NCI-H1048 (cell line): ENCODE measurements at places on chromosomes 16 and 17.

GRCh38 chr16:7124242-7124641, 208.4 kb upstream of the RBFOX1 start:
- DNase-seq: no peak

DNA sequence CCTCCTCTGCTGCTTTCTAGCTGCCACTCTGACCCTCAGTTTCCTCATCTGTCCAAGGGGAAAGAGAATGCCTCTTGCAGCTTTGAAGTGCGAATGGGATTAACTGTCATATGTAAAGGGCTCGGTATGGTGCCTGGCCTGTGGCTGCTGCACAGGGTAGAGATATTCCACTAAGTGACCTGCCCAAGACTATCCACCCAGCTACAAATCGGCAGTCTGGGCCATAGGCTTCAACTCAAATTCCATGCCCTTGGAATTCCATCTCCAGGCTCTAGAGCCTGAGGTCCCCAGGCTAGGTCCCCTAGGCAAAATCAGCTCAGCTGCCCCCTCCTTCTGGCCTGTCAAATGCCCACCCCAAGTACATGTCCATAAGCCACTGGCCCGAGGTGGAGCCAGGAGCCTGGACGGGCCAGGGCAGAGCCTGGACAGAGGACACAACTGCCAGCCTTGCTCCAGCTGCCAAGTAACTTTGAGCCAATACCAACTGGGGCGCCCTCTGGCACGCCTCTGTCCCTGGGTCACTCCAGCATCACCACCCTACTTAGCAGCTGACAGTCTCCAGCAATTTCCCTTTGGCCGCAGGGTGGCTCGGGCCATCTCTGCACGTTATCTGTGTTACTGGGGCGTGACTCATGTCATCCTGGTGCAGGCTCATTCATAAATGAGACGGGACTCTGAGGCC, 57.2 kb downstream of the SDK2 start:
- no peak for DNase-seq

- no peak for DNase-seq
Observed at GRCh38 chr16:3364774-3365427, 9.2 kb downstream of the OR2C1 start.

DNA sequence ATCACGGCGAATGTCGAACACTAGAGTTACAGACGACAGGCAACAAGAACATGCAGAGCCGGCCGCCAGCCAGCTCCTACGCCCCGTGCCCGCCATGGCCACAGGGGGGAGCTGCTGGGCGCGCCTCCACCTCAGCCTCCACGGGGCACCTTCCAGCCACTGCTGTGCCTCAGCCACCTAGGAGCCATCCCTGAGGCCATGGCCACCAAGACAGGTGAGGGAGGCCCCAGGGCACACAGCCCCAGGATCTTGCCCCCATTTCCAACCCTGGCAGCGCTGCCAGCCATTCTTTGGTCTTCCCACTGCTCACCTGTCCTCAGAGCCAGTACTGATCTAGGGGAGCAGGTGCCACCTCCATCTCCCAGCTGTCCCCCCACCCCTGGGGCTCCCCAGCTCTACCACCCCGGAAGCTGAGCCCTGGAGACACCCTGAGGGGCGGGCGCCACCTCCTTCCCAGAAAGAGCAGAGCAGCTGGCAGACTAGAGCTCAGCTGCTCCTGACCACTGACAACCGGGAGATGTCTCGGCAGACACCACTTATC, 11.8 kb downstream of the GNPTG start:
- no peak for DNase-seq

DNA sequence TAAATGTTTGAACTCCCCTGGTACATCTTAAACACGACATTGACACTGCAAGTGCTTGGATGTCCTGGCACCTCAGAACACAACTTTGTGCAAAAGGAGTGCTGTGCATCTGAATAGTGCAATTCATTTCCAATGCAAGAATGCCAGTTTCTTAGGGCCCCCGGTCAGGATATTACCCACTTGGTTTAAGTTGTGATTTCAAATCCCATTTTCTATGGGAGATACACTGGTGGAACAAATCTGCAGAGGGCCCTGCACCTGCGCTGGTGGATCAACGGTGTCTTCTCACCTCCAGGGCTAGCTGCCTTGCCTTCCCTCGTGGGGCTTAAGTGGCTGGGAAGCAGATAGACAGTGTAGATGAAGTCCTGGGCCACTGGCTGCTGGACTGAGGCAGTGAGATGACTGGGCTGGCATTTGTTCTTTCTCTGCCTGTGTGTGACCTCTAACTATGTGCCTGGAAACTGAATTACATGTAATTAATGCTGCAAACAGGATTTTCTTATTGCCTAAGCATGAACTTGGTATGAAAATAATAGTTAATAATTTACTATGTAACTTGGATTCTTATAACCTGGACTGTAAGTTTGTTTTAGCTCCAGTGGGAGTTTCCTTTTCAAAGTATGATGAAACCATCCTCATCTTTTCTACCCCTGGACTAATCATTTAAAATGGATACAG, 20.9 kb downstream of the HAPSTR1 start:
- no peak for DNase-seq

DNA sequence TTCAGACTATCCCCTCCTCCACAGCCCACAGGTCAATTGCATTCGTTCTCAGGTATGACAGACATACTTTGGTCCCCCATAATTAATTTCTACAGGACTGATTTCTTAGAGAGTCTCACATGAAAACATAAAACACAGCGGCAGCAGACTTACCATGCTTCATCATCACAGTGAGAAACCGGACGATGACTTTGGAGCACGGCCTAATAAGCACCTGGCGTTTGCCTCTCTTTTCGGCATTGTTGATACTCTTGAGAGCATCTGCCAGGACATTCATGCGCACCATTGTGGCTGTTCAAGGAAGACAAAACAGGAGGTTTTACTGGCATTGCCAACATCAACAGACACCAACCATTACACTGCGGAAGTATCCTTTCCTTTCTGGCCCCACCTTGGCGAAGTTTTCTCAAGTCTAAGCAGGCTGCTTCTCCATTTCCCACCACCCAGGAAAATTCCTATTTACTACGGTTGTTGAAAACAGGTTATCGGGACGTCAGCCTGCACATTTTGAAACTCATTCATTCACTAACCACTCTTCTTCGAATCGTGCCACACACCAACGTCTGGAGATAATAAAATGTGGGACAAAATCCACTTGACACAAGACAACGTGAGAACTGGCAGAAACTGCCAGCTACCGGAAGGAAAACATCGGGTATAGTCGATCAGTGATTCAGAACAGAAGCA, 1.2 kb downstream of the RPS15A start:
- DNase-seq: no peak

DNA sequence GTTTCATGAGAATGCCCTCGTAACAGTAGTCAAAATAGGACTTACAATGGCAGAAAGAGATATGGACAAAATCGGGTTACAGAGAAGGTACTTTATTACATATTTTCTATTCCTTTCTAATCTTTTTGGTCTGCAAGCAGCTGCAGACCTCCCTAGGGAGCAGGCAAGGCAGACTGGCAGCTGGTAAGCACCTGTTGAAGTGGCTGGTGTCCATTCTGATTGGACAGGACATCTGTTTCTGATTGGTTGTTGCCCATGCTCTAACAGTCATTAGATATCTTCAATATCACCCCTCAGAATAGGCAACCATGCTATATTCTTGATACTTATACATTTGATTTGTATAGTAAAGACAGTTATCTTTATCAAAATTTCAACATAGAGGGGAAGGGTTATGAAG, 606.3 kb downstream of the KCNJ2 start:
- DNase-seq: no peak

DNA sequence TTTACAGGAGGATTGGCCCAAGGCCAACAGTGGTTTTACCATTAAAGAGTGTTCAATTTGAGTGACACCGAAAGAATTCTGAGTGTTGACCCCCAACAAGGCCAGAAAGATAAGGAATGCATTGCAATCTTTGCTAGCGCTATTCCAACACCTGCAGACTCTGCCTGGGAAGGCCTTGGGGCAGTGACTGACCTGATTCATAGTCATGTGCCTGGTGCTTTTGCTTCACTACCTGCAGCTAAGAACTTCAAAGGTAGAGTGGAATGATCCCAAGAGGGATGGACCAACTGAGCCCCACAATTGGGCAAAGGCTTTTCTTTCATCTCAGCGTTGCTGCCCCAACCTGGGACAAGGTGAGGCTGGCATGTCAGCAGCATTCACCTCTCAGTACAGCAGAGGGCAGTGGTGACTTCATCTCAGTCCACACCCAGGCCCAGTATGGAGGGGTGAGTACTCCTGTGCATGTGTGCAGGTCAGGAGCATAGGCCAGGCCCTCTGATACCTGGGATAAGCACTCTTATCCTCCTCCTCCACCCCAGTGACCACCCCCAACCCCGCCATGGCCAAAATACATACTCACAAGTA, 149.6 kb upstream of the GNAO1 start:
- DNase-seq: no peak

- no peak for DNase-seq
Observed at GRCh38 chr17:50426814-50427787, 1.1 kb downstream of the ACSF2 start.

DNA sequence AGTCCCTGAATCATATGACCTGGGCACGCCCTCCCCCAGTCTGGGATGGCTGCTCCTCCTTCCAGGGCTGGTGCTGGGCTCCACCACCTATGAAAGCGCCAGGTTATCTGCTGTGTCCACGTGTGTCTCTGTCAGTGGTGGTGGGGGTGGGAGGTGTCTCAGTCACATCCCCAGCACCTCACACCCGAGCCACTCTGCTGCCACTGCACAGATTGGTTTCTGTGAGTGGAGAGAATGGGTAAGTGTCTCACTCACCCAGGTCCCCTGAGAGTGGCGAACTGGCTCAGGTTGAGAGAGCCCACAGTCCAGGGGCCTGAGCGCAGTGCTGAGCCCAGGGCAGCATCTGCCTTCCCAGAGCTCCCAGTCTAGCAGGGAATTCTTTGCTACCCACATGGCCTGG, 79.0 kb downstream of the PLD6 start:
- no peak for DNase-seq

GRCh38 chr16:4288148-4288921, 15.5 kb upstream of the TFAP4 start:
- peak; percentile 1 for DNase-seq

GRCh38 chr16:69851491-69852240, 89.5 kb downstream of the WWP2 start:
- no peak for DNase-seq

DNA sequence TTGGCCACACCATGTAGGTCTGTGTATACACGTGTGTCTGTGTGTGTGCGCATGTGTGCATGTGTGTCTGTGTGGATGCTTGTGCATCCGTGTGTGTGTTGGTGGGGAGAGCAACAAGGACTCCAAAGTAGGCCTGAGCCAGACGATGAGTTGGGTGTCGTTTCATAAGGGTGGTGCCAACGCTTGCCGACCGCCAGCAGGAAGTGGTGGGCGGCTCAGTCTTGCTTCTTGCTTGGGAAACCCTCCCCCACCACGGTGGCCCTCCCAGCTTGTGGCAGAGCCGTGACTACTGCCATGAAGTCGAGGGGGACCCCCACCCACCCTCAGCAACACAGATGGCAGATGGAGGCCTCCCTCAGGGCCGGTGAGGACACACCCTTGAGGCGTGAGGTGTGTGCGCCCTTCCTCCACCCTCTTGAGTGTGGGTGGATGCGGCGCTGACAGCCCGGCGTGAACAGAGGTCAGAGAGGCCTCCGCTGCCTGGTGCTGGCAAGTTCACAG, 17.5 kb downstream of the SBK1 start:
- DNase-seq: no peak

GRCh38 chr17:66551839-66552238, 249.4 kb downstream of the PRKCA start:
- no peak for DNase-seq

- no peak for DNase-seq
Observed at GRCh38 chr17:51427856-51428255, 167.5 kb downstream of the UTP18 start.

- no peak for DNase-seq
Observed at GRCh38 chr17:2369039-2369438, 31.7 kb downstream of the SGSM2 start.

GRCh38 chr16:83420206-83420760, 387.5 kb upstream of the HSBP1 start:
- DNase-seq: no peak

- no peak for DNase-seq
Observed at GRCh38 chr17:57574040-57574513, 171.0 kb downstream of the CCDC182 start.

DNA sequence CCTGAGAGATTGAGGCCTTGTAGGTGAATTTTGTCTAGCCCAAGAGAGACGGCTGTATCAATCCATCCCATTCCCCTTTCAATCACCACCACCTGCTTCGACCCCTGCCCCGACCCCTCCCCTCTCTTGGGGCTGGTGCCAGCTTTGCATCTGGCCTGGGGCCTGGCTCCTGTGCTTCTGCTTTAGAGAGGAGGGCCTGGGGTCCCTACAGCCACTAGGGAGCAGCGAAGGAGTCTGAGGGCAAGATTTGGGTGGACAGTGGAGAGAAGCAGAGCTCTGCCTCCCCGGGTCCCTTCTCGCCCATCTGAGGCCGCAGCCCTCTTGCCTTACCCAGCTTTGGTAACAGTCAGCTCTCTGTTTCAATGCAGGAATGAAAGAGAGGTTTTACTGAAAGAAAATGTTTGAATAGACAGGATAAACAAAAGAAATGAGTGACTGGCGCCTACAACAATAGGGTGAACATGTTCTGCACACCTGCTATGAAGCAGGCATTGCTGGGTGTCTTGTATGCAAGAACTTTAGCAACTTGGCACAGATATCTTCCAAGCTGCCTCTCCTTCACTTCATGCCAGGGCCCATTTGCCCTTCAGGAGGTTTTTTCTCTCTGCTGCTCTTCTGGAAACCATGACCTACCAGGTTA, 57.4 kb downstream of the SLC47A1 start:
- no peak for DNase-seq

GRCh38 chr16:19008245-19009169, 24.8 kb downstream of the TMC7 start:
- no peak for DNase-seq

GRCh38 chr16:2428051-2428783, 1.0 kb upstream of the CCNF start:
- DNase-seq: no peak

DNA sequence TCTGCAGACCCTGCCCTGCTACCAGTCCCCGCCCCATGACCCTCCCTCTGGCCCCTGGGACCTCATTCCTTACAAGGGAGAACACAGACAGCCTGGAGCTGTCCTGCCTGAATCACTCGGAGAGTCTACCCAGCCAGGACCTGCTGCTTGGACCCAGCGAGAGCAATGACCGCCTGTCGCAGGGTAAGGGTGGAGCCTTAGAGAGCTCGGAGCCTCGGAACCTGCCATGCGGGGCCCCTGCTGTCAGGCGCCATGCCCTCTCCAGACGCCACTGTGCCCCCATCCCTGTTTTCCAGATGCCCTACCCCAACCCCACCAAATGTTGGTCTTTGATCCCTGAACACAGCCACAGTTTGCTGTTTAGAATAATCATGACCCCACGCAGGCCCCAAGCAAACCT, 5.6 kb downstream of the SH2B1 start:
- DNase-seq: no peak
